Sciatic nerve (tissue), 2 donors: ENCODE measurements at places on chromosomes 4 and X. TPM values are rescaled to one million over a fixed set of nuclear protein-coding genes. Genes with fewer than 3 reads are reported as not detected.

Gene TCEAL7
- 15.1 TPM for total RNA-seq

Gene CA5B
- 35.9 TPM for total RNA-seq

Gene GPC4
- total RNA-seq: 27.5 TPM

Gene MAGEE2
- 0.53 TPM for total RNA-seq

Gene SLC25A31
- total RNA-seq: not detected

Gene BEX1
- 1.7 TPM for total RNA-seq

Gene MTMR1
- total RNA-seq: 17.6 TPM

Gene CC2D2A
- 35.6 TPM for total RNA-seq

Gene MAOA
- 12.8 TPM for total RNA-seq

Gene SH3TC1
- 52.2 TPM for total RNA-seq

Gene HSFX2
- 0.71 TPM for total RNA-seq

Gene TASL
- 5.3 TPM for total RNA-seq

Gene SLC4A4
- total RNA-seq: 9.8 TPM

Gene RAI2
- 25.7 TPM for total RNA-seq

Gene MSANTD1
- 1.8 TPM for total RNA-seq

Gene LPAR4
- 0.80 TPM for total RNA-seq

Gene P2RY8
- 2.5 TPM for total RNA-seq

Gene IGSF1
- total RNA-seq: 18.2 TPM

Gene CSAG2
- not detected for total RNA-seq

Gene TRAPPC2
- total RNA-seq: 15.7 TPM

Gene STARD8
- 24.2 TPM for total RNA-seq

Gene MAGEA11
- not detected for total RNA-seq
